A549 treated with Mapracorat at 1 μM for 4 hours (cell line): ENCODE measurements at places on chromosomes 5 and 9. TPM values are rescaled to one million over a fixed set of nuclear protein-coding genes. Genes with fewer than 3 reads are reported as not detected.

NRG2 gene
- total RNA-seq = 1.6 to 2.4 TPM (median 2.0 TPM) in 5 replicates

LCN1 gene
- total RNA-seq = not detected in 5 replicates

WDR38 gene
- total RNA-seq = 0.11 to 0.15 TPM (median 0.13 TPM) in 4 of 5 replicates, not detected in the other

ABLIM3 gene
- 21.7 to 27.2 TPM (median 21.9 TPM) in 5 replicates for total RNA-seq

TEX48 gene
- total RNA-seq = not detected in 5 replicates

FOXI1 gene
- not detected in 5 replicates for total RNA-seq

CDC25C gene
- 8.2 to 11.9 TPM (median 10.5 TPM) in 5 replicates for total RNA-seq

GLRA1 gene
- not detected in 5 replicates for total RNA-seq

ITGA1 gene
- 0.64 to 1.1 TPM (median 0.92 TPM) in 5 replicates for total RNA-seq

SLC6A3 gene
- 0.27 to 0.87 TPM (median 0.61 TPM) in 5 replicates for total RNA-seq

TEX53 gene
- total RNA-seq = not detected in 5 replicates

DCTN4 gene
- total RNA-seq = 16.2 to 18.6 TPM (median 18.0 TPM) in 5 replicates

PCDHGC4 gene
- not detected in 5 replicates for total RNA-seq

SH3TC2 gene
- 0.33 to 0.76 TPM (median 0.44 TPM) in 5 replicates for total RNA-seq

CDH10 gene
- total RNA-seq = 0.15 to 0.32 TPM (median 0.21 TPM) in 4 of 5 replicates, not detected in the other

HACD4 gene
- total RNA-seq = 0.93 to 1.1 TPM (median 0.99 TPM) in 5 replicates
